Activated CD8-positive, alpha-beta memory T cell treated with anti-CD3 and anti-CD28 coated beads, Interleukin-2, amount 10 ng/mL, durations not matched to agents 7 days and 5 days (primary cell): ENCODE measurements at places on chromosomes 5 and 9.

GRCh38 chr9:2787065-2787464 is 56.8 kb downstream of the PUM3 start:
- DNase-seq, result no peak

GRCh38 chr5:43634621-43635020 is 31.6 kb downstream of the NNT start:
- DNase-seq, result no peak

GRCh38 chr5:78638423-78638822 is 10.1 kb downstream of the LHFPL2 start:
- no peak for DNase-seq

GRCh38 chr5:145470396-145470979 is 364.7 kb downstream of the PRELID2 start:
- no peak for DNase-seq

- DNase-seq, result no peak
Measured at GRCh38 chr9:106869458-106869857, 6.5 kb downstream of the ZNF462 start.

- DNase-seq, result no peak
Measured at GRCh38 chr9:89866701-89867100, 261.9 kb downstream of the GADD45G start.

GRCh38 chr5:11681796-11682195 is 222.4 kb downstream of the CTNND2 start:
- DNase-seq, result no peak

GRCh38 chr9:134381671-134382516 is 55.6 kb downstream of the RXRA start:
- peak; percentile 80 for DNase-seq

DNA sequence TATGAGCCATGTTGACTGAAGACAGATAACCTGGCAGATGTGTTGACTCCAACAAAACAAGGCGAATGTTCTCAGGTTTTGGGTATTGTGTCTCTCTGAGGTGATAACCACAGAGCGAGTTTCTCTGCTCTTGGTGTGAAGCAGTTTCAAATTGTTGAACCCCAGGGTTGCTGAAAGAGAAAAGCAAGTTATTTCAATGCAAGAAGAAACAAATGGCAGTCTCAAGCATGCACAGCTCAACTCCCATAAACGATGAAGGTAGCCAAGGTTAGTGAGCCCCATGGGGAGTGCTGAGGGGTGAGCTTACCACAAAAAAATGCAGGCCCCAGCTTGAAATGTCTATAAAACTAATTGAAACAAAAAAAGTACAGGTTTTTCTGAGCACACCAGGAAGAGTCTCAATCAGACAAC is 220.8 kb upstream of the DAPK1 start:
- DNase-seq, result peak; percentile 40

DNA sequence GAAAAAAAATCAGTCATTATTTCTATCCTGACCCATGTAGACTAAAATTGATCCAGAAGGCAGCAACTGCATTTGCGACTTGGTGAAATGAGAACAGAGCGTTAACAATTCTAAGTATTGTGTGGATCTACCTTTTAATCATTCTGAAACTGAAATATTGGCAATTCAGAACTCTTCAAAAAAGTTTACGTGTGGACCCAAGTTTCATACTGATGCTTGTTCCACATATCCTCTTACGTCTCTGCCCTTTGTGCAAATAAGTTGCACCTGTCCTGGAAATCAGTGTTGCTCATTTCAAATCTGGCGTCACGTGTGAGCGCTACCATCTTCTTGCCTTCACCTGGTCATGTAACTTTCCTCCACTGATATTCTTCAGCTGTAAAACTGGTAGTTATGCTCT is 74.7 kb downstream of the NTRK2 start:
- no peak for DNase-seq

GRCh38 chr9:89002987-89003386 is 11.7 kb downstream of the S1PR3 start:
- no peak for DNase-seq

DNA sequence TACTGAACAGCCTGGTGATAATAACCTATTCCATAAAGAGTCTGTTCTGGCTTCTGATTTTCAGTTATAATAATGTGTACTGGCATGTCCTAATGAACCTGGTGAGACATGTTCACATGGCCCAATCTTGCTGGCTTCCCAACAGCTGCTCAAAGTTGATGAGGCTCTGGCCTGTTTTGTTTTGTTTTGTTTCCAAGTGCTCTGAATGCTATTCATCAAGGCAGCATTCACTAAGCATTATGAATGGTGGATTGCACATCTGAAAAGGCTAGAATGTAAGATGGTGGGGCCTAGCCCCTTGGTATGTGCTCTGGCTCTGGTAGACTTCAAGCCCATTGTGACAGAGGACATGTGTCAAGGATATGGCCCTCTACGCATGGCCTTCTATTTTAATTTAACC is 388.5 kb downstream of the PSAT1 start:
- no peak for DNase-seq

GRCh38 chr5:176352116-176352878 is 9.3 kb downstream of the KIAA1191 start:
- no peak for DNase-seq

DNA sequence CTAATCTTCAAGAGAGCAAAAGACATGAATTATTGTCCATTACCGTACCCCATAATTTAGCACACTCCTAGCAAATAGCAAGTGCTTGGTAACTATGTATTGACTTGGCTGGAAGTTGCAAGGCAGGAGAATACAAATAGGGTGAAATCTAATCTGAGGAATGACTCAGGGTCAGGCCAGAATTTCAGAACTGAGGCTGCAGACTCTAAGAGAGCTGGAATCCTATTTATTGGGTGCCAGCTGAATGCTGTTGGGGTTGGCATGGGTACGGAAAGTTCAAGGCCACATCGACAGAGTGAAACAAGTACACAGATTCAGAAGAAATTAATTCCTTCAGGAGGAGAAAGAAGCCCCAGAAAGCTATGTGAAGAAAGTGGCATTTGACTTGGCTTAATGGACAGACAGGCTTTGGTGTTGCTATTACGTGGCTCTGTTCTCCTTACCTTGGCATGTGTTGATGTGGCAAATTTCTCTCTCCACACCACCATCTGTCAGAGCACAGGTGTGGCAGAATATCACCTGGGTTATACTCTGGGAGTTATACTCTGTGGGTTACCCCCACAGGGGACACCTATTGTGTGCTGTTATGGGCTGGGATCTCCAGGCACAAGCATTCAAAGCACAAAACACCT is 20.9 kb upstream of the ASTN2 start:
- no peak for DNase-seq

DNA sequence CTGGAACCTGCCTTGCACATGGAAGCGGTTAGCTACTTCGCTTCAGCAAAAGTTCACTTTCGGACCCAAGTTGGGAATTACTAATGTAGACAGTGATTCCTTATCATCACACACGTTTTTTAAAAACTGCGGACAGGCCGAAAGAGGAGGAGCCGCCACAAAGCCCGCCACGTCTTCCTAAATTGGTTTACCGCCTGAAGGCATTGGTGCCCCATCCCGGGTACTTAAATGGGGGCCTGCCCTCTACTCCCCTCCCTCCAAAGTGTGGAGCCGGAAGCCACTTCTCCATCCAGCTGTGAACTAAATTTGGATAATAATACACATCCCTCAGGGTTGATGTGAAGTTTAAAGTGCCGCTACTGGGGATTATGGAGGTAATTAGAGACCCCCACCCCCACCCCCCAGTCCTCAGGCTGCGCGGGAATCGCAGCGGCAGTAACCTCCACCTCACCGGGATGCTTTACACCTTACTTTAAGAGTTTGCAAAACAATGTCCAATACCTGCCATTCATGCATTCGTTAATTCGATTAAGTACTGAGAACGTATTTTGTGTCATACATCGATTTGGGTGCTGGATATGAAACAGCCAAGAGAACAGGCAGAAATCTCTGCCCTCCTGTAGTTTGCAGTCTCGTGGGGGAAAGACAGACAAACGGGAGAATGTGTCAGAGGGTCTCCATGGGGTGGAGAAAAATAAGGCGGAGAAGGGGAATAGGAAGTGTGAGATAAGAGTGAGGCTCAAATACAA is 937 bp upstream of the MACROH2A1 start:
- DNase-seq, result no peak

- no peak for DNase-seq
Measured at GRCh38 chr9:37192803-37193202, 72.4 kb downstream of the ZCCHC7 start.

GRCh38 chr5:143297756-143298155 is 105.7 kb downstream of the NR3C1 start:
- DNase-seq, result no peak

- no peak for DNase-seq
Measured at GRCh38 chr5:84259283-84260045, 125.2 kb downstream of the EDIL3 start.

DNA sequence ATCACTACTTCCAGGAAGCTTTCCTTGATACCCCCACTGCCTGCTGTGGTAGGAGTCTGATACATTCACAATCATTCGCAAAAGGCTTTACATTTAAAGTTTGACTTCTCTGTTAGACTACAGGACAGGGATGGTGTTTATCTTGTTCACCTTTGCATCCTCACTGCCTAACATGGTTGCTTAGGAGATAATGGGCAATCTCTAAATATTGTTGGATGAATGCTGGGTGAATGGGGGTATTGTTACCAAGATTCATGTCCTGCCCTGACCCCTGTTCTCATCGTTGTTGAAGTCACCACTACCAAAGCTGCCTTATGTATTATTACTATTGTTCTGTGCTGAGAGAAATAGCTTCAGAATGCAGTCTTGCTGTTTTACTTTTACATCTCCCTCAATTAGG is 7.7 kb upstream of the TMEFF1 start:
- no peak for DNase-seq

DNA sequence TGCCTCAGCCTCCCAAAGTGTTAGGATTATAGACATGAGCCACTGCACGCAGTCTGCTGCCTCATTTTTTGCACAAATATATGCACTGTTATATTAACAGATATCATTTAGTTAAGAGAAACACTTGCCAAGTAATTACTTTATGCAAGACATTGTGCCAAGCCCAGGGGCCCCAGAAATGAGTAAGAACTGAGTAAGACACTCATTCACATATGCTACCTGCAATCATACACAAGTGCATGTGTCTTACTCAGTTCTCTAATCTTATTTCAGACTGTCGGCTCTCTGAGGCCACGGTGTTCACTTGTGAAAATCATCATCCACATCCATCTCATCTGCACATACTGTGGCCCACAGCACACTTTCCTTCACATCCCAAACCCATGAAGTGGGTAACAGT is 16.0 kb downstream of the TRAF1 start:
- no peak for DNase-seq

DNA sequence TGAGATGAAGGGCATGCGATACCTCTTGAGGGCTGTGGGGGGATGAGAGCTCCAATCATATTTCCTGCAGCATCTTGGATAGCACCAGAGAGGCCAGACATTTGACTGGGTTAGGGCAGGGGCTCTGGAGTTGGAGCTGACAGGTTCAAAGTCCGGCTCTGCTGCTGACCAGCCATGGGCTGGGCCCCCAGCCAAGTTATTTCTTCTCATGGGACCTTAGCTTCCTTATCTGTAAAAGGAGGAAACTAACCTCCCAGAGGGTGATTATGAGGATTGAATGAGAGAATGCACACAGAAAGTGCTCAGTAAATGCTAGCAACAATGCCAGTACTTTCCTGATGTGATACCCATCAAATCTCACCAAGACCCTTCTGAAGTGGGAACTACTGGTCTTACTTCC is 65.2 kb upstream of the SLC25A51 start:
- DNase-seq, result no peak

- no peak for DNase-seq
Measured at GRCh38 chr9:137279741-137280473, 2.4 kb downstream of the TOR4A start.

- DNase-seq, result no peak
Measured at GRCh38 chr9:70962761-70963440, 158.5 kb downstream of the TRPM3 start.

- no peak for DNase-seq
Measured at GRCh38 chr9:103427696-103428095, 432.6 kb downstream of the CYLC2 start.

DNA sequence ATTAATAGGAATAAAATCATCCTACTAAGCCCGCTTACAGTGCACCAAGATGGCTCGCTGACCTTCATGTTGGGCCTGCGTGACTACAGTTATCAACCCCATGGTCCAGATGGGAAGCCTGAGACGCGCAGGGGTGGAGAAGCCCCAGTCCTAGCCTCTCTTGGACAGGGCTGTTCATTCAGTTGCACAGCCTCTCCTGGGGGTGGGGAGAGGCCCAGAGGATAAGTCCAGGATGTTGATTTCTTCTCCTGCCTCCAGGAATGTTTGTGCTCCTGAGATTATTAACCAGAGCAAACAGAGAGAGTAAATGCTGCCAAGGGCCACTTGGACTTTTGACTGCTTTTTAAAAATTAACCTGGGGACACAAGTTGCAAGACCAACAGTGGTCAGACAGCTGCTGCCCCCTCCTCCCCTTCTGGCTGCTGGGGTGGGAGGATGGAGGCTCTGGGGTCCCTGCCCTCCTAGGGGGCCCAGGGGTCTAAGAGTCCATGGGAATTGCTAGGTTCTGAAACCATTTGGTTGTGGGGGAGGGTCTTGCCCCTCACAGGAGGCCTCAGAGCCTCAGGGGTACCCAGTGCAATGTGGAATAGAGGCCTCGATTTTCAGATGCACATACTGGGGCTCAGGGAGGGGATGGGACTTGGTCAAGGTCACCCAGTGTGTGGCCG is 2.8 kb upstream of the AMBP start:
- no peak for DNase-seq

GRCh38 chr5:76818844-76819831 is at the start of gene F2RL1:
TSS of gene F2RL1 (plus strand) at chr5:76819030. CDS start at chr5:76819183, 153 bp downstream.
- DNase-seq, result peak; percentile 49

DNA sequence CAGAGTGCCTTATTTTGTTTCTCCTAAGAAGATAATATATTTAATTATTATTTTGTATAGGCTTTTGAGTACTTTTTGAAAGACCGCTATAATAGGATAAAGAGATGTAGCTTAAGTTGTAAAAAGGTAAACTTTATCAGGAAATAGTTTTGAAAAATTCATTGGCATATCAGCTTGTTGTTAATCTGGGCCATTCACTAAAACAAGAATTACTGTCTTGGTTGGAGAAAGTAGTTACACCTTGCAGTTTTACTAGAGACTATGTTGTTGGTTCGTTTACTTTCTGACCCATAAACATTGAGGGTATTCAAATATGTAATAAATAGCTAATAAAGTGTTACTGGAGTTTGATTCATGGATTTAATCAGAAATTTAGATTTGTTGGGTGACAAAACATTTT is 33.7 kb downstream of the TNPO1 start:
- no peak for DNase-seq

DNA sequence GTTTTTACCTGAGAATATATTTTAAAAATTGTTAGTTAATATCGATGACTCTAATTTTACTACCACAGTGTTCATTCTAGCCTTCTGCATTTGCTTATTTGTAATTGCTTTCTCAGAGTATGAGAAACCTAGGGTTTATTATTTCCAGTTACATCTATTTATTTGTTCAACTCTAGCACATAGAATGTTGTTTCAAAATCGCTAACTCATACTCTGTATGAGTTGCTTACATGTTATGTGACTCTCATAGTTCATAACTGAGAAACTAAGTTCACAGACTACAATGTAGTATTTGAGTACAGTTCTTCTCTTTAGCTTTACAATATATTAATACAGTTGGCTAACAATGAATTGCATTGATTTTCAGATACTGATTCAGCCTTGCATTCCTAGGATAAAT is 103.2 kb downstream of the MACROH2A1 start:
- no peak for DNase-seq
